ENCODE measurements at places on chromosomes 7 and 10.
A peak's percentile ranks its signal among the peaks of the same experiment; 100 is the strongest.

DNA sequence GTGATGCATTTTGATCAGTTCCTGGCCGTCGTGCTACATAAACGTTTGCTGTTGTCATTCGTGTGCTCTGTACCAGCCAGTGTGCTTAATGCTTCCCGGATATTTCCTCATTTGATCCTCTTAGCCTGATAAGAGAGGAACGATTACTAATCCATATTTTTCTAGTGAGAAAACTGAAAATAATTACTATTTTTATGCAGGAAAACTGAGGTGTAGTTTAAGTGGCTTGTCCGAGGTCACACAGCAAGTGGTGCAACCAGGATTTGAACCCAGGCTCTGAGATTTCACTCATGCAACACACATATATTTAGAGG is 650 bp upstream of the SORBS1 start:
- DNase-seq: no peak

- no peak for DNase-seq
These were observed 128.0 kb upstream of the CACUL1 start for GRCh38 chr10:118882741-118883140.

- no peak for DNase-seq
These were observed 39.5 kb upstream of the PRKG1 start for GRCh38 chr10:51034769-51035168.

DNA sequence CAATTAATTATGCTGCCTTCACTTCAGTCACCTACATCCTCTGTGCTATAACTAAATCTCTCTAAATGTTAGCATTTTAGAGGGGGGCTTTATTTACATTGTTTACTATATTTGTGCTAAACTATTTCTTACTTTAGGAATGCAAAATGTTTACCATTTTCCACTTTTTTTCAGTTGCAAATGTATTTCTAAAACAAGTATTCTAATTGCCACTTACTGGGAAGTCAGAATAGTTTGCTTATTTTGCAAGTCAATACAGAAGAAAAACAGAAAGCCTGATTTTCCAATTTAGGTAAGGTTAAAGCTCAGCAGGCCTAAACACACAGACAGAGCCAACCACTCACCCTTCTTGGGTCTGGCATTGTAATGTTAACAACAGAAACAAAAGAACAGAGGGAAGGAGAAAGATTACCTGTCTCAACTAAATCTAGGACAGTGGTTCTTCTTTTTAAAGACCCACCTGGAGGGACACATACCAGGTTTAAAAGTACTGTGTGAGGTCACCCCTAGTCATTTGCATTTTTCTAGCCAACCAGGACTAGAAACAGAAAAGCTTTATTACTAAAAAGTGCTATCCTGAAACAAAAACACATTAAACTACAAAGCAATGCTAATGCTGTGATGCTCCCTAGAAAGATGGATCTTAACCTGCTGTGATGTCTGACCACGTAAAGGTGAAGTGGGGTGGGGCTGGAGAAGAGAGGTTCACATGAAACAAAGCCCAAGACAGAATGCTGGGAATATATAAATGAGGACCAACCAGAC is 178.2 kb downstream of the SLC25A13 start:
- no peak for DNase-seq

GRCh38 chr10:99880080-99880835 is 97.8 kb downstream of the ABCC2 start:
- no peak for DNase-seq

- DNase-seq: no peak
These were observed 122.1 kb downstream of the NKX6-2 start for GRCh38 chr10:132663666-132664365.

- DNase-seq: no peak
These were observed 39.6 kb downstream of the COL26A1 start for GRCh38 chr7:101402081-101402779.

DNA sequence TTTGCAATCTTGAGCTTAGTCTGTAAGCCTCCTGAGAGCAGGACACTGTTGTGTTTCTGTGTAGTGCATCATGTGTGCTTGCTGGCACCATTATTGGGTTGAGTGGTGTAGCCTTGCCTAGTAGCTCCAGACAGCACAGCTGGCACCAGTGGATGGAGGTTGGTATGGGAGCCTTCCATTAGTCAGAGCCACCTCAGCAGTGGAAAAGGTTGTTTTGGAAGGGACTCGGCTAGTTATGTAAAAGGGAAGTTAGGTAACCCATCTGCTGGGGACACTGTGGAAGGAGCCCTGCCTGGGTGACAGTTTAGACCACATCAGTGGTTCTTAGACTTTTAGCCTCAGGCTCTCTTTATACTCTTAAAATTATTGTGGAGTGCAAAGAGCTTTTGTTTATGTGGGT is 16.3 kb downstream of the MINDY4 start:
- no peak for DNase-seq

DNA sequence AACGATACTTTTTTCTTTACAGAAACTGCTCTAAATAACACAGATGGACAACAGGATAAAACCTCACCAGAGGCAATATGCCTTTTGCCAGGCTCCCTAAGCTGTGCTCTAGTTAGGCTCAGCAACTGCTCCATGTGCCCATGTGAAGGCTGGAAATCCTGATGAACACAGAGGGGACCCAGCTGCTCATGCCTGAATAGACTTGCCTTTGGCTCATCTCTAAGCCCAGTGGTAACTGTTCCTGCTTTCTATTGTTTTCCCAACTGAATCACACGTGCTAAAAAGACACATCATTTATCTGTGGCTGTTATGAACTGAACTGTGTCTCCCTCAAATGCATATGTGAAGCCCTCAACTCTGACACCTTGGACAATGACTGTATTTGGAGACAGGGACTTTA is 110.4 kb downstream of the RNF216 start:
- no peak for DNase-seq

GRCh38 chr10:68233046-68233445 is 1.1 kb upstream of the ATOH7 start:
- DNase-seq: no peak

GRCh38 chr7:21345361-21345760 is 82.5 kb upstream of the SP4 start:
- no peak for DNase-seq

GRCh38 chr10:131842351-131843088 is 58.3 kb upstream of the PPP2R2D start:
- DNase-seq: no peak

DNA sequence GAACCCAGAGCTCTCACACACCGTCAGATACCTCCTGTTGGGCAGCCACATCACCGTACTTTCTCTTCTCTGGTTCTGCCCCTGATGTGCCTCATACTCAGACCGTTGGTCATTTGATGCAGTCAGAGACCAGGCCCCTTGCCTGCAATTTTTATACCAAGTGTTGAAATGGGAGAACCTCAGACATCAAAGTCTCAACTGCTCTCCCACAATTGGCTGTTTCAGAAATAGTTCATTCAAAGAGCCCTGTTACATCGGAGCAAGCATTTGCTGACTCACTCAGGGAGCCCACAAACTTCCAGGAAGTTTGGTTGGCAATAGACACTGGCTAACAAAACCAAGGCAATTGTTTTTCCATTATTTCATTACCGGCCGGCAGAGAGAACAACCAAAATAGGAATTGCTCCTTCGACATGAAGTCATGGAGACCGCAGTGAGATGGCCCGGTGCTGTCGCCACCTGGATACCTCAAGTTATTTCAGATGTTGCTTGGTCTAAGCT is 33.5 kb upstream of the ADAM12 start:
- DNase-seq: peak; percentile 77

DNA sequence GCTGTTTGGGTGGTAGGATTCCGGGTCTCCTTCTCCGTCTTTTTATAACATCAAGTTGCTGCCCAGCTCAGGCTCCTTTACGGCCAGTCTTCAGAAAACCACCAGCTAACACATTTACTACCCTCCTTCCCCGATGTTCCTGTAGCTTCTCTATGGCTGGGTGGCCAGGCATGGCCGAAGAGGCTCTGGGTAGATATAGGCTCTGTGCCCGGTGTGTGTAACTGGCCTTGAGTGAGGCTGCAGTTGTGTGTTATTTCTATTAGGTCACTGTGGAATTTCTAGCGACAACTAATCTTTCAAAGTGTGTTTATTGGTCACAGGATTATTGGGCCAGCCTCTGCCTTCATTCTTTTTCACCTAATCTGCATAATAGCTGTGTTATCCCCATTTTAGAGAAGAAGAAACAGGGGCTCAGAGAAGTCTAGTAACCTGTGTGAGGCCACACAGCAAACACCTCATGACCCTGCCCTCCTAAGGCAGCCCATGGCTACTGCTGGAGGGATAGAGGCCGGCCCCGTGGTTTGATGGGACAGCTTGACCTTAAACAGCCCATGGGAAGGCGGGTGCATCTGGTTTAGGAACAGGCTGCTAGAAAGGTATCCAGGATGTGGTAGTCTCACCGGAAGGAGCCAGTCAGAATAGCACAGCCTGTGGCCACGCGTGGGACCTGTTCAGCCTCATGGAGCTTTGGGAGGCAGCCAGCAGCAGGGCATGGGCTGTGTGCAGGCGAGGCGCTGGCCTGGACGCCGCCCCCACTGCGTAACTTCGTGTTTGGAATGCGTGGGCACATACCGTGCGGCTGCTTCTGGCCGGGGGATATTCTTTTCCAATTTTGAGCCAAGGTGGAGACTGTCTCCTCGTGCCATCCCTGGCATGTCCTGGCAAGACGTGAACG is 29.7 kb downstream of the HTRA1 start:
- DNase-seq: no peak

DNA sequence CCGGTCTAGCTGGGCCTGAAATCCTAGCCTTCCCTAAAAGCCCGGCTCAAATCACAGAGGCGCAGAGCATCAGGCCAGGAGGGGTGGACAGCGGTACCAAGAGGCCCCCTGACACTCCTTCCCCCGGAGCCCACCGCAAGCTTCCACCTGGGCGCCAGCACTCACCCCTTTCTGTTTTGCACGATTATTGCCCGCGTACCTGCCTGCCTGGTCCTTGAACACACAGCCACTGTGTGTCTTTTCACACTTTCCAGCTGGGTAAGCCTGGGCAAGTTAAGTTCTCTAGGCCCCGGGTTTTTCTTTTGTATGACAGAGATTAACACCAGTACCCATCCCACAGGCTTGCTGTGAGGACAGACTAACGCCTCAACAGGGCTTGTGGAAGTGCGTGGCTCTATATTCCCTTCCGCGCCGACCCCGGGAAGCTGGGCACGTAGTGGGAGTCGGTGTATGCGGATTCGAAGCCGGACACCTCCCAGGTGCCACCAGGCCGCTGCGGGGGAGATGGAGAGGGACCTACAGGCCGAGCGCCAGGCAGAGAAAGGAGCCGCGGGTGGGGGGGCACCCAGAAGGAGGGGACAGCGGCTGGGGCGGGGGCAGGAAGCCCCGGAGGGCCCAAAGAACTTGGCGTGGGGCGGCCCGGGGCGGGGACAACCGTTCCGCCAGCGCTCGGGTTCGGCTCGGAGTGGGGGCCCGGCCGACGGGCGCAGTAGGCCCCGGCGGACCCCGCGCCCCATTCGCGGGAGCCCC is 792 bp downstream of the ZNF746 start:
- DNase-seq: no peak

GRCh38 chr7:129571201-129571600 is 40.3 kb upstream of the NRF1 start:
- DNase-seq: no peak

GRCh38 chr10:55091691-55092328 is 290.8 kb upstream of the PCDH15 start:
- no peak for DNase-seq

DNA sequence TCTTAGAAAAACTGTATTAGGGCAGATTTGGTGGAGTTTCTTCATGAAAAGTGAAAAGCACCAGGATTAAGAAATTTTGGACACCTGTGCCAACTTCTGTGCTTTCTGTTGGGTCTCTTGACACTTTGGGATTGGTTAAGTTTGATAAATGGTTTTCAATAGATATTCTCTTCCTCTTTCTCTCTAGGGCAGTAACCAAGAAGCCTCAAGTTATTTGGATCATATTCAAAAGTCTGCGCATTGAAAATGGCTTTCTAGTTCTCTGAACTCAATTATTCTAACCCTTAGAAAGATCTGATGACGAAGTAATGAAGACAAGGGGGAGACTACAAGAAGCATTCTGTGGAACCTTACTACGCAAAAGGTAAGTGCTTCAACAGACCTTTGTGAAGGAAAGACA is 144.0 kb upstream of the CCDC6 start:
- no peak for DNase-seq

DNA sequence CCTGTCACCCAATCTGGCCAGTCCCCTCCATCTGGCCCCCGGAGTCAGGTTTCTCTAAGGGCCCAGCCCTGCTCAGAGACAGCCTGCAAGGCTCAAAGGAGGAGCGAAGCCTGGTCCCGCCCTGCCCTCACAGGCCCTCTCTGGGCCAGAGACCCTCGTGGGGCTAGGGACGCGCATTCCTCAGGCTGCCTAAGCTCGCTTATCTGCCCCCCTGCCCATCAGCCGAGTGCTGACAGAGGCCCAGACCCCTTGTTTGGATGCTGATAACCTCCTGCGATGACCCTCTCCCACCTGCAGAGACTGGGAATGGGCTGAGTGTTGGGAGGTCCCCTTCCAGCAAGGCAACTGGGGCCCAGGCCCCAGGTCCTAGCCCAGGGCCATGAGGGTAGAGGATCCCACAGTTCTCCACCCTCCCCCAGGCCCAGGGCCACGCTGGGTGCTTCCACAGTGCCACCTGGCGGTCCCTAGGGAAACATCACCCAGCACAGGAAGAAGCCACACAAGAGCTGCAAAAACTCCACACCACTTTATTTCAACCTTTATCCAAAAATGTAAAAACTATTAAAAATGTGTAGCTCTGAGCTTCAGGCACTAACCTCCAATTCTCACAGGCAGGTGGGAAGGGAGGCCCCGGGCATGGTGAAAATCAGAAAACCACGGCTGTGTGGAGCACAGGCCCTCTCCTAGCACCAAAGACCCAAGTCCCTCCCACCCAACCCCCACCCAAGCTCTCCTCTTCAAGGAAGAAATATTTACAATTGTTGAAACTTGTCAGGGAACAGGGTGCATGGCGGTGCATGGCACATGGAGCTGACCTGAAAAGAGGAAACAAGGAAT is 2.2 kb downstream of the NPM3 start:
- no peak for DNase-seq

DNA sequence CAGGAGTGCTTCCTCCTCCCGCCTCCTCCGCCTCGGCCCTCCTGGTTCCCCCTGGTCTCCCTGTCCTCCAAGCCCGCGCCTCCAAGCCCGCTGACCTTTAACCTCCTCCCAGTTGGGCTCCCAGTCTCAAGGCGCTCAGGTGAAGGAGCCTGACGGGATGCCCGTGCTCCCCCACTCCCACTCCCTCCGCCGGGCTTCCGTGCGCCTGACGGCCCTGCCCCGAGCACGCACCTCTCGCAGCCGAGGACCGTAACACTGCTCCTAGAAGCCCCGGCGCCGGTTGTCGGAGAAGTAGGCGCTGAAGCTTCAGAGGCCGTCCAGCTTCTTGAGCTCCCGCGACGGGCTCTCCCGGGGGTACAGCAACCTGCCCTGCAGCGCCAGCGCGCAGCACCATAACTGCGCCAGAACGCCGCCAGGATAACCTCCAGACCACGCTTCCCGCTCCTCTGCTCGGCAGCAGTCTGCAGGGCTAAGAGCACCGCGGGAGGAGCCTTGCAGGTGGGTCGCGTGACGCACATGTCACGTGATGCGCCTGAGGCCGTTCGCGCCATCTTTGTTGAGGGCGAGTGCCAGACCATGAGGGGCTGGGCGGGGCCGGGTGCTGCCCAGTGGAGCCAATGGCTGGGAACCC is 71.0 kb upstream of the ZNF479 start:
- no peak for DNase-seq

GRCh38 chr10:98331885-98332284 is 63.9 kb upstream of the LOXL4 start:
- DNase-seq: no peak
